ENCODE measurements at places on chromosomes 2 and 18. TPM values are rescaled to one million over a fixed set of nuclear protein-coding genes. Genes with fewer than 3 reads are reported as not detected.

CTNNA2 gene
- polyA plus RNA-seq: 2.4 TPM

FBLN7 gene
- polyA plus RNA-seq: not detected

AOX1 gene
- not detected for polyA plus RNA-seq

TLX2 gene
- polyA plus RNA-seq: 3.6 TPM

HMSD gene
- 52.9 TPM for polyA plus RNA-seq

ELAC1 gene
- polyA plus RNA-seq: 23.0 TPM

MAP2 gene
- polyA plus RNA-seq: not detected

PLGLB2 gene
- polyA plus RNA-seq: not detected

M1AP gene
- polyA plus RNA-seq: 0.20 TPM

CDK5R2 gene
- not detected for polyA plus RNA-seq

CNTNAP5 gene
- not detected for polyA plus RNA-seq

WNT6 gene
- 0.29 TPM for polyA plus RNA-seq

EN1 gene
- polyA plus RNA-seq: not detected

FEV gene
- polyA plus RNA-seq: not detected

ST6GAL2 gene
- polyA plus RNA-seq: not detected

FSHR gene
- polyA plus RNA-seq: not detected

TTR gene
- polyA plus RNA-seq: not detected

FLACC1 gene
- not detected for polyA plus RNA-seq

UGT1A4 gene
- polyA plus RNA-seq: not detected

TUBB8B gene
- polyA plus RNA-seq: not detected

ALPG gene
- not detected for polyA plus RNA-seq

YES1 gene
- polyA plus RNA-seq: 2.4 TPM

SULT1C2 gene
- not detected for polyA plus RNA-seq

CPLX4 gene
- polyA plus RNA-seq: not detected

ZNF521 gene
- not detected for polyA plus RNA-seq

RSAD2 gene
- 0.33 TPM for polyA plus RNA-seq

MRO gene
- polyA plus RNA-seq: not detected

UBXN2A gene
- polyA plus RNA-seq: 19.2 TPM

PDE11A gene
- polyA plus RNA-seq: not detected

CDH7 gene
- not detected for polyA plus RNA-seq

EGR4 gene
- polyA plus RNA-seq: not detected

GPR45 gene
- 0.22 TPM for polyA plus RNA-seq

KLHL14 gene
- 0.03 TPM for polyA plus RNA-seq

NPPC gene
- not detected for polyA plus RNA-seq

RAB31 gene
- 19.3 TPM for polyA plus RNA-seq

GRB14 gene
- polyA plus RNA-seq: not detected

ESPNL gene
- polyA plus RNA-seq: 0.05 TPM

STAM2 gene
- polyA plus RNA-seq: 14.1 TPM

TBR1 gene
- polyA plus RNA-seq: not detected

SRD5A2 gene
- polyA plus RNA-seq: not detected
